ENCODE measurements at places on chromosomes 16 and 17.

DNA sequence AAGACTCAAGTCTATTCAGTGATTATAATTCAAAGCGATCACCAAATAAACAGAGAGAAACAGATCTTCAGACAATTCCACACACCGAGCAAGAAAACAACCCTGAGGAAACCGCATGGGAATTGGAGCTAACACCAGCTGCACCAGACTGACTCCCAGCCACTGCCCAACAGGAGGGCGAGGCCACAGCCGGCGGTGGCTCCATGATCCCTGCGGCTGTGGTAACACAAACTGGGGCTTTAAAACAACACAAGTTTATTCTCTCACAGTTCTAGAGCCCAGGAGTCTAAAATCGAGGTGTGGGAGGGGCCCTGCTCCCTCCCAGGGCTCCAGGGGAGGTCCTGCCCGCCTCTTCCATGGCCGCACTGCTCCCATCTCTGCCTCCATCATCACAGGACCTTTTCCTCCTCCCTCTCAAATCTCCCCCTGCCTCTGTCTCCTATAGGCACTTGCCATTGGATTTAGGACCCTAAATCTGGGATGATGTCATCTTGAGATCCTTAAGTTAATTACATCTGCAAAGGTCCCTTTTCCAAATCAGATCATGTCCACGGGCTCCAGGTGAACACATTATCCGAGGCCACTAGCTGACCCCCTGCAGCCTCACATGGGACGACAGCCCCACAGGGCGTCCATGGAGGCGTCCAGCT is 9.7 kb upstream of the HEXD start:
- peaks cover 10% of the 10 kb centered on the region for H3K36me3 ChIP-seq
- no peak overlapping the region for H3K4me3 ChIP-seq

DNA sequence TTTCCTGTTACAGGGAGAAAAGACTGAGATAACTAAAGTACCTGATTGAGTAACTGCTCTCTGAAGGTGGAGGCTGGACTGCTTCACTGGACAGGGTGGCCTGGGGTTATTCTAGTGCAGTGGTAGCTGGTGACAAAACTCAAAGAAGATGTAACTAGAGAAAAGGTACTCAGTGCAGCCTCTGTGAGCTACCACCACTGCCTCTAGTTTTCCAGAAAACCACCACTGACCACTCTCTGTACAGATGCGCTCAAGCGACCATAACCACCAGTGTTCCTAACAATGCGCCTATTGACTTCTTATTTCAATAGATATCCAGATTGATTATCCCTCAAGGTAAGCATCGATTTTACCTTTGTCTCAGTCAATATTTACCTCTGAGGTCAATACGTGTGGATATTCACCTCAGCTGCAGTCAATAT is 492.2 kb downstream of the WWOX start:
- no peak overlapping the region for H3K27ac ChIP-seq
- no peaks in the 10 kb centered on the region for H3K4me1 ChIP-seq
- DNase-seq = no peak
- H3K4me3 ChIP-seq = no peak overlapping the region
- H3K36me3 ChIP-seq = no peaks in the 10 kb centered on the region
- no peaks in the 10 kb centered on the region for H3K27me3 ChIP-seq

DNA sequence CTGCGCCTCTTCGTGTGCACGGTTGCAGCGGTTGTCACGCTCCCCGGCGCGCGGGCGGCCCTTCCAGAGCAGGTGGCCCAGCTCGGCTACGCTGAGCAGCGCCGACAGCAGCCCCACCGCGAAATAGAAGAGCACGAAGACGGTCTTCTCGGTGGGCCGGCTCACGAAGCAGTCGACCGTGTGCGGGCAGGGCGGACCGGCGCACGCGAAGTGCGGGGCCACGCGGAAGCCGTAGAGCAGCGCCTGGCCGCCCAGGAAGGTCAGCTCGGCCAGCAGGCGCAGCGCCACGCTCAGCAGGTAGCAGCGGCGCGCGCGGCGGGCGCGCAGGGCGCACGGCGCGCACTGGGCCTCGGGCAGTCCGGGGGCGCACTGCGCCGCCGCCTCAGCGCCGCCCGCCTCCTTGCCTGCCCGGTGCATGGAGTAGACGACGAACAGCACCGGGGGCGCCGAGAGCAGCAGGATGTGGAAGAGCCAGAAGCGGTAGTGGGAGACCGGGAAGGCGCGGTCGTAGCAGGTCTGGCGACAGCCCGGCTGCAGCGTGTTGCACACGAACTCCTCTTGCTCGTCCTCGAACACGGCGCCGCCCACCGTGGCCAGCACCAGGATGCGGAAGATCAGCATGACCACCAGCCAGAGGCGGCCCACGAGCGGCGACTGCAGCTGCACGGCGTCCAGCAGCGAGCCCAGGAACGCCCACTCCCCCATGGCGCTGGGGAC is 1.3 kb downstream of the GJD3 start:
- H3K4me1 ChIP-seq = peaks cover 18% of the 10 kb centered on the region
- peaks cover 12% of the 10 kb centered on the region for H3K27me3 ChIP-seq
- H3K36me3 ChIP-seq = peaks cover 1% of the 10 kb centered on the region

- no peak overlapping the region for H3K4me3 ChIP-seq
- peaks cover 20% of the 10 kb centered on the region for H3K36me3 ChIP-seq
- no peak for DNase-seq
- peaks cover 79% of the 10 kb centered on the region for H3K4me1 ChIP-seq
- H3K27me3 ChIP-seq = no peaks in the 10 kb centered on the region
Observed at GRCh38 chr16:87486713-87487247, 6.0 kb downstream of the ZCCHC14 start.

- H3K4me1 ChIP-seq = peaks cover 37% of the 10 kb centered on the region
- DNase-seq = peak; percentile 92
- peak overlapping the region; percentile 99 for H3K27ac ChIP-seq
- H3K27me3 ChIP-seq = no peaks in the 10 kb centered on the region
- H3K4me3 ChIP-seq = peak overlapping the region; percentile 70
- H3K36me3 ChIP-seq = peaks cover 81% of the 10 kb centered on the region
Observed at GRCh38 chr16:23482778-23483177, 27.5 kb downstream of the GGA2 start.

DNA sequence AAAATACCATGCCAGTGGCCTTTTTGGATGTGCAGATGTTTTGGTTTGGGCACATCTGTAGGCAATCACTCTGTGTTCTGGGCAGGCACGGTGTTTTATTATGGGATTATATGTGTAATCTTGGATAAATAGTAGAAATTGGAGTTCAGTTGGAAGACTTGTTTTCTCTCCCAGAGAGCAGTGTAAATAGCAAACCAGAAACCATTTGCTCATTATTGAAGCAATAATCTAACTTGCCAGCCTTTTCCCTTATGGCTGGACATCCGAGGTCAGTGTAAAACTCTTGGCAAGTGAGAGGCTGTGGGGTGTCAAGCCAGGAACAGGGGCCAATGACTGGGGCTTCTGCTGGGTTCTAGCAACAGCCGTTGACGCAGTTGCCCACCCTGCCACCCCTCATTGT is 69.9 kb downstream of the IRX3 start:
- H3K27ac ChIP-seq = no peak overlapping the region
- peaks cover 50% of the 10 kb centered on the region for H3K27me3 ChIP-seq
- H3K4me3 ChIP-seq = no peak overlapping the region

DNA sequence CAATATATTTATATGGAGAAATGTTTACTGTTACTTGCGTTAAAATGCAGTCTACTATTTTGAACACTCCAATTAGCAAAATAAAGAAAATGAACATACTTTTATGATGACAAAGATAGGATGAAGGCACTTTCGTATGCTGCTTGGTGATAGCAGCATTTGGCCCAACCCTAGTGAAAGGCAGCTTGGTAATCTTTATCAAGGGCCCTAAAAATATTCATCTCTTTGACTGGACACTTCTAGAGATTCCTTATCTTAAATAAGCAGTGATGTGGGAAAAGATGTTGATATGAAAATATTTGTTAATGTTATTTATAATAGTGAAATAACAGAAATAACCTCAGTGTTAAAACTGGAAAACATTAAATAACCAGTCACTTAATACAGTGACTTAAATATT is 79.4 kb downstream of the NF1 start:
- no peaks in the 10 kb centered on the region for H3K27me3 ChIP-seq
- DNase-seq = no peak
- H3K36me3 ChIP-seq = peaks cover 4% of the 10 kb centered on the region
- no peaks in the 10 kb centered on the region for H3K4me1 ChIP-seq
- H3K27ac ChIP-seq = no peak overlapping the region

GRCh38 chr16:54242199-54242598 is 44.4 kb downstream of the IRX3 start:
- no peak for DNase-seq
- H3K36me3 ChIP-seq = peaks cover 2% of the 10 kb centered on the region
- H3K27me3 ChIP-seq = peaks cover 13% of the 10 kb centered on the region
- no peak overlapping the region for H3K27ac ChIP-seq
- no peaks in the 10 kb centered on the region for H3K4me1 ChIP-seq
- no peak overlapping the region for H3K4me3 ChIP-seq

- no peak overlapping the region for H3K4me3 ChIP-seq
- no peak overlapping the region for H3K27ac ChIP-seq
- DNase-seq = no peak
- H3K4me1 ChIP-seq = no peaks in the 10 kb centered on the region
- peaks cover 32% of the 10 kb centered on the region for H3K27me3 ChIP-seq
Observed at GRCh38 chr16:86220561-86220960, 289.8 kb upstream of the FOXF1 start.

- no peak overlapping the region for H3K27ac ChIP-seq
- H3K4me1 ChIP-seq = no peaks in the 10 kb centered on the region
- DNase-seq = no peak
- H3K27me3 ChIP-seq = peaks cover 30% of the 10 kb centered on the region
Observed at GRCh38 chr17:28961391-28961790, 10.1 kb upstream of the PHF12 start.
